ENCODE measurements at places on chromosomes 4 and X. TPM values are rescaled to one million over a fixed set of nuclear protein-coding genes. Genes with fewer than 3 reads are reported as not detected.

DNA sequence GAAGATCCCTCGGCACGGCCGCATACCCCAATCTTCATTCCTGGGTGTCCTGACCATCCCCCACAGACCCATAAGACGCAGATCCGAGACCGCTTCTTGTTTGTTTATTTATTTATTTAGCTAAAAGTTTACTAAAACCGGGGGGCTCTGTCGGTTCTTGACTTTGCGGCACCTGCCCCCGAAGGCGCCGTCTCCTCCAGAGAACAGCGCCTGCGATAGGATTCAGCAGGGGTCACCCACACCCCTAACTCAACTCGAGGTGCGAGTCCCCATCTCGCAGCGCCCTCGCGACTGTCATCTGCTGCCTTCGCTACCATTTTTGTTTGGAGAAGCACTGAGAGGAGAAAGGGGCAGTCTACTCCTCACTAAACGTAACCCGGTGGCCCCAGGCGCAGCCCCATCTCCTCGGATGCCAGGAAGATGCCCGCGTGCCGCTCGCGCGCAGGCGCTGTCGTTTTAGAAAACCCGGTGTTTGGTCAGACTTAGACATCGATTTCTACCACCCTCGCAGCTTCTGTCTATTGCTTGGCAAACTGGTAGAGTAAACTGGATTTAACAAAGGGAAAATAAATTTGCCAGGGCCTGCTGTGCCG lies 18.9 kb upstream of the GPR101 start:
- no peak for DNase-seq

DNA sequence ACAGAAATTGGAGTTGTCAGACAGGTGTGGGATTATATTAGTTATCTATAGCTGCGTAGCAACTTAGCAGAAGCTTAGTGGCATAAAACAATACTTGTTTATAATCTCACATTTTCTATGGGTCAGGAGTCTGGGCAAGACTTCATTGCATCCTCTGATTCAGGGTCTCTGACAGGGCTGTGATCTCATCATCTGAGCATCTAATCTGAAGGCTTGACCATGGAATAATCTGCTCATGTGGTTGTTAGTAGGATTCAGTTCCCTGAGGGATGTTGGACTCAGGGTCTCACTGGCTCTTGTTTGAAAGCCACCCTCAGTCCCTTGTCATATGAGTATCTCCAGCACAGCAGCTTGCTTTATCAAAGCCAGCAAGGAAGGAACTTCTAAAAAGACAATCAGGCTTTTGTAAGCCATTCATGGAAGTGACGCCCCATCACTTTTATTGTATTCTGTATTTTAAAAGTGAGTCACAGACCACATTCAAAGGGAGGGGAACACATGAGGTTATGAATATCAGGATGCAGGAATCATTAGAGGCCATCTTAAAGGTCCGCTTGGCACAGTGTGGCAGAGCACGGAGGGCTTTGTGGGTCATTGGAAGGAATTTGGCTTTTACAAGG lies 37.2 kb upstream of the FAM9B start:
- DNase-seq = no peak

GRCh38 chr4:149766135-149766534 lies 49.5 kb downstream of the IQCM start:
- no peak for DNase-seq

DNA sequence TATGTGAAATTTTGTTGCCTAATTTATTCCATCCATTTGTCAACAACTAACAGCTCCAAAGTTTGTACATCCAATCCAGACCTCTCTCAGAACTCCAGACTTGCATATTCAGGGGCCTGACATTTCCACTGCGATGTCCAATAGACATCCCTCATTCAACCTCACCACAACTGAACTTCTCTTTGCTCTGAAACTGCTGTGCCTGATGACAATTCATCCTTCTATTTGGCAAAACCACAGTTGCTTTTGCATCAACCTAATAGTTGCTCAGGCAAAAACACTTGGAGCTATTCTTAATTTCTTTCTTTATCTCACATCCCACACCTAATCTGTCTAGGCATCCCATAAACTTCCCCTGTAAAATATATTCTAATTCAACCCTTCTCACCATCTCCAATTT lies 56.5 kb downstream of the ANTXR2 start:
- no peak for DNase-seq

GRCh38 chr4:40283968-40284367 lies 51.2 kb upstream of the CHRNA9 start:
- no peak for DNase-seq

DNA sequence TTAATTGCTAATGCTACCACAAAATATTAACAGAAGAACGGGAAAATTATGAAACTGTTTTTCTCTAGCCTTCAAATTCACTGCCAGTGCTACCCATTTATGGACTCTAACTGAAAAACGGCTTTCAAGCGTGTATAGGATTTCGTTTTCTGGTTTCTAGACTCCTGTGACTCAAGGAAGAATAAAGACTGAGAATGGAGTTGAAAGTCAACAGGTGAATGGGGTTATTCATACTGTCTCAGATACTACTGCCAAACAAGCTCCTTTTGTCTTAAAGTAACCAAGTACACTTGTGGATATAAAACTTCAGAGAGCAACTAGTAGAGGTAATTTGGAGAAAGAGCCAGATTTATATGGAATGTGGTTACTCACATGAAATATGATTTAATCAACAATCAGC lies 251.1 kb upstream of the ITM2A start:
- DNase-seq = no peak

DNA sequence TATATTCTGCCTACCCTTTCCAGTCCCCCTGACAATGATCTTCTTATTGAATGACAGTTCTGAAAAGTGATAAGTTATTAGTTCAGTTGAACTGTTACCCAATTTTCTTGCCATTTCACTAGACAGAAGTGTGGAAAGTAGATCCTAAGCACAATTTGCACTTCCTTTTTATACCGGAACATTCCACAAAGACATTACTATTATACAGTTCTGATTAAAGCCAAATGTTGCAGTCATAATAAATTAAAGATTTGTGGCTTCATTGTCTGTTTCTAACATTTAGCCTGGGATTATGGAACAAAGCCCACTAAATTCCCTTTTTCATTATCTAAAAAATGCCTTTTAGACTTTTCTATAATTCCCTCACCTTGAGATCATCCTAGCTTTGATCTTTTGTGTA lies 13.8 kb downstream of the SH3BGRL start:
- DNase-seq = no peak

DNA sequence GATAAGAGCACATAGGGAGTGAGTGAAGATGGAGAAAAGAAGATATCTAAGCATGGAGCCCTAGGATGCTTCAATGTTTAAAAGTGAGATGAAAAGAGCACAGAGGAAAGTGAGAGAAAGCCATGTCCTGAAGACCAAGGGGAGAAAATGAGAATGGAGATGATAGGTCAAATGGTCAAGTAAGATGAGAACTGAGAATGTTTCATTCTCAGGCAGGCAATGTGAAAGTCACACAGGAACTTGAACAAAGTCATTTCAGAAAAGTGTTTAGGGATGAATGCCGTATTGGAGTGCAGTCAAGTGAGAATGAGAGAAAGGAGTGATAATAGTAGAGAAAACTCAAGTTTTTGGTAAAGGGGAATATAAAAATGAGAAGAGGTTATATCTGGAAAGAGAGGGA lies 148.7 kb upstream of the PTCHD1 start:
- DNase-seq = no peak

CENPVL3 gene
- total RNA-seq = not detected
